MG63 (cell line): ENCODE measurements at places on chromosomes 4 and X. TPM values are rescaled to one million over a fixed set of nuclear protein-coding genes. Genes with fewer than 3 reads are reported as not detected.

NAP1L3 gene
- 0.03 TPM in 1 of 2 replicates, not detected in the other for total RNA-seq

USP11 gene
- 16.0 and 16.2 TPM in 2 replicates for total RNA-seq

FAM9C gene
- total RNA-seq, result not detected in 2 replicates

RAB9B gene
- 0.15 and 0.26 TPM in 2 replicates for total RNA-seq

FHDC1 gene
- 0.02 and 0.07 TPM in 2 replicates for total RNA-seq

SOD3 gene
- total RNA-seq, result not detected in 2 replicates

ALPK1 gene
- 2.1 and 8.8 TPM in 2 replicates for total RNA-seq

PHOX2B gene
- not detected in 2 replicates for total RNA-seq

TLR1 gene
- 0.07 TPM in 1 of 2 replicates, not detected in the other for total RNA-seq

DNA sequence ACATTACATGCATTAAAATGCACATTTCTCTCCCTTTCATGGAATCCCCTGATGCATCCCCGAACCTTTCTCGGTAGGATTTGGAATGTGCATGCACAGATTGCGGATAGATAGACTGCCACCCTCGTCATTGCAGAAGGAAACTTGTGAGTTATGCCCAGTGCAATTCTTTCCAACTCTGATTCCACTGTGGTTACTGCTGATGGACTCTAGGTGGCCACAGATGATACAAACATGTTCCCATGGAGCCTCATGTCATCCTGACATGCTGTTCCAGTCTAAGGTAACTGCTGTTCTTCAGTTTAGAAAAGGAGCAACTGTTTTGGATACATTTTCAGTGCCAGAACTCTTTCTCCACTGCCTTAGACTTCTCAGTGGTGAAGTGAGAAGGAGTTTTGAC lies 9.1 kb upstream of the VCX3B start:
- DNase-seq, result no peak

DNA sequence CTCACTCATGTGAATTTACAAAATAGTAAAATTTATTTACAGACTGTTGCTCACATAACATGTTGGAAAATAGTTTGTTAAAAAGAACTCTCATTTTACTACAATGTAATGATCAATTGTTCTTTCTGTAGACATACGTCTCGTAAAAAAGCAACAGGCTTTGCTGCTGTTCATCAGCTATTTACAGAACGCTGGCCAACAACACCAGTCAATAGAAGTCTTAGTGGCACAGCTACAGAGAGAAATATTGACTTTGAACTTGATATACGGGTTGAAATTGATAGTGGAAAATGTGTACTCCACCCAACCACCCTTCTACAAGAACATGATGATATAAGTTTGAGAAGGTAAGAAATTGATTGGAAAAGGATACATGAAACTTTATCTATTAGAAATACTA lies 47.6 kb upstream of the ADAD1 start:
- DNase-seq, result no peak

DNA sequence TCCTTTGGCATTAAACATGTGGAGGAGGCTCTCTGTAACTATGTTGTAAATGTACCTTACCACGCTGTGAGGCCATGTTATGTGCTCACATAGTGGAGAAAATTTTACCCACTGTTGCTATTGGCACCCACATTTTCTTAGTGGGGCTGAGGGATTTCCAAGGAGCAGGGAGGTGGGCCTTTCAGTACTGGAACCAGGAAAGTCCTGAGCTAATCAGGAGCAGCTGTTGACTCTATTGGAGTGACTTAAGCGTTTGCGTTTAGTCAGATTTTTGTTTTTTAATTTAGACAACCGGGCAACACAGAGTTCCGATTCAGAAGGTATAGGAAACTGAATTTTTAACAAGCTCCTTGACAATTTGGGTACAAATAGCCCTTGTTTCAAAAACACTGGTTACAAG lies 30.7 kb upstream of the WDR17 start:
- DNase-seq, result no peak

DNA sequence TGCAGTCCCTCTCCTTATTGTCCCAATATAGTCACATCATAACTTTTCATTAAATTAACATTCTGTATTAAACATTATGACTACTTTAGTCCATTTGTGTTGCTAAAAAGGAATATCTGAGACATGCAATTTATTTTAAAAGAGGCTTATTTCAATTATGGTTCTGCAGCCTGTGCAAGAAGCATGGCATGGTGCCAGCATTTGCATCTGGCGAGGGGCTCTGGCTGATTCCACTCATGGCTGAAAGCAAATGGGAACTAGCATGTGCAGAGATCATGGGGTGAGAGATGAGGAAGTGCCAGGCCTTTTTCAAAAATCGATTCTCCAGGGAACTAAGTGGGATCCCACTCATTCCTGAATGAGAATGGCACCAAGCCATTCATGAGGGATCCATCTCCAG lies 476.3 kb upstream of the RPS6KA3 start:
- DNase-seq, result no peak

DNA sequence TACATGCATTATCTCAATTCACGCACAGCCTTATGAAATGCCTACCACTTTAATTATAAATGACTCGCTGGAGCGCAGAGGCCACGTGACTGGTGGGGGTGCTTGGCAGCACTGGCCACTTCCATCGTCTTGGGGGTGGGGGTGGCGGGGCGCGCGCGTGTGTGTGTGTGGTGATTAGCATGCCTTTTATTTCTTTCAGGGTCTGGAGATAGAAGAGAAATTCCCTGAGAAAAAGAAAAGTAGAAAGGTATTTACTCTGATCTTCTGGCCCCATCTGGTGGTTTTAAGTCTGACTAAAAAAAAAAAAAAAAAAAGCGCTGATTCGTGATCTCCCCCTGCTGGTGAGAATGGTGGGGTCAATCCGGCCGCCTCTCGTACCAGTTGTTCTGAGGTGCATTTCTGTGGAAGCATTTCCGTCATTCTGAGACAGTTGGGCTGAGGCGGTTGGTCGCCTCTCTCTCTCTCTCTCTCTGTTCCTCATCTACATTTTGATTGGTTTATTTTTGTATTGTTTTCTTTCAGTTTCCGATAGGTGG lies at the start of gene CCNB3:
CCNB3 (plus strand) TSS at position 402 of the 536 bp plus-strand sequence. CDS start 80,399 bp downstream, outside the sequence.
- peak; percentile 62 for DNase-seq

DNA sequence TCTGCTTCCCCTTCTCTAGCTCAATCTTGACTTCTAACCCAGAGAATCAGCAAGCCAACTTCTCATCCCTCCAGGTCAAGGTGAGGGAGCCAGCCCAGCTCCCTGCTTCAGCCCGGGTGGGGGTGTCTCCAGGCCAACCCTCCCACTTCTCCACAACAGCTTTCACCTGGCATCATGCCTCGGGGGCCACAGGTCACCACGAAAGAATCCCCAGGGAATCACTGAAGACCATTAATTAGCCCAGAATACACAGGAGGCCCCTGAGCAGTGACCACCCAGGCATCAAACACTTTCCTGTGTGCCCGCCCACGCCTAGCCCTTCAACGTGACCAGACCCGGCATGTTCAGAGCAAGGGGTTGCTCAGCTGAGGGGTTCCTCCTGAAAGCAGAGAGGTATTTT lies 646.7 kb downstream of the BCOR start:
- DNase-seq, result no peak

GRCh38 chrX:69022430-69022829 lies 142.8 kb downstream of the PJA1 start:
- DNase-seq, result no peak

DNA sequence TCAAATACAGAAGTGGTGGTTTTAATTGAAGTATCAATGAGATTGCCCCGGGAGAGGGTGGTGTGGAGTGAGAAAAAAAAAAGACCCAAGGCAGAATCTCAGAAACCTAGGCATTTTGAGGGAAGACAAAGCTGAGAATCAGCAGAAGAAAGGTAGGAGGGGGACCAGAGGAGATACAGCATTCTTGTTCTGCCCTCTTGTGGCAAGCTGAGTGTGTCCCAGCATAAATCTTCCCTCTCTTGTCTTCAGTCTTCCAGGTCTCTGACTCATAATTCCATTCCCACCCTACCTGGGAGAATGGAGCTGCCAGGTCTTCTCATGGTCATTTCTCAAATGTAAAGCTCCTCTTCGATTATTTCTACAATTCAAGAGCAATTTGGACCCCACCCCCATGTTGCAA lies 32.7 kb upstream of the MAGED1 start:
- peak; percentile 2 for DNase-seq

DNA sequence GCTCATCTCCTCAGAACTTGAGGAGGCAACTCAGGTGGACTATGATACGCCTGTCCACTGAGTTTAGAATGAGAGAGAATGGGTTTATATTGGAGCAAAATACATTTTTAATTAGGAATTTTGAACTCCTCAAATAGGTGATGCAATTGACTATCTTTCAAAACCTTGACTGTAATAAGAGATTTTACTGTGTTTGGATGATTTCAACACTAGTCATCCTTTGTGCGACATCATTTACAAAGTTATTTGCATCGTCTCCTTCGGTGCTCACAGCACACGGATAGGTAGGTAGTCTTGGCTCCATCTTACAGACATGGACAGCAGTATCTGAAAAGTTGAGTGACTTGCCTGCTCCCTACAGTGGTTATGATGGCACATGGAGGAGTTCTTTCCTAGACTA lies 67.0 kb downstream of the AASDH start:
- DNase-seq, result no peak

- DNase-seq, result no peak
Observed at GRCh38 chr4:14333616-14334015, 668.7 kb upstream of the CPEB2 start.

DNA sequence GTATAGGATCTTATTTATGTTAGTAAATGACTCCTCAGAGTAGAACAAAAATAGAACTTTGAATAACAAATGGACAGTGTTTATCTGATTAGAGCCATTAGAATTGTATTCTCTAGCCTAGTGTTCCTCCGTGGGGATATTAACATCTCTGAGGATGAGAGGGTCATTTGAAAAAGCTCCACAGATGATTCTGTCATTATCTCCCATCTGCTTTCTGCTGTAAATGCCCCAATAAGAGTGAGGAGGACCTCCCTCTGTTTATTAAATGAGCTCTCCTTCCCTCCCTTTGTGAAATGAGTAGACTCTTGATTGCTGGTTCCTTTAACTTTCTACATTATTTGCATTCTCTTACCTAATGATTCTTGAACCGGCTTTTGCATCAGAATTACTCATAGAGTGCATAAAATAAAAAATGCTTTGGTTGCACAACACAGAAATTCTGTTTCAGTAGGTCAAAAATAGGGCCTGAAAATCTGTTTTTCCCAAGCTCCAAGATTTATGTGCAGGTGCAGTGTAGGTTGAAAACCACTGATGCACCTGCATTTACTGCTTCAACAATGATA lies 18.0 kb downstream of the GC start:
- no peak for DNase-seq

GRCh38 chr4:8705161-8706145 lies 112.9 kb downstream of the CPZ start:
- no peak for DNase-seq

GRCh38 chr4:7171191-7171900 lies 21.0 kb upstream of the SORCS2 start:
- no peak for DNase-seq

- DNase-seq, result no peak
Observed at GRCh38 chr4:89661173-89661899, 175.6 kb downstream of the SNCA start.

DNA sequence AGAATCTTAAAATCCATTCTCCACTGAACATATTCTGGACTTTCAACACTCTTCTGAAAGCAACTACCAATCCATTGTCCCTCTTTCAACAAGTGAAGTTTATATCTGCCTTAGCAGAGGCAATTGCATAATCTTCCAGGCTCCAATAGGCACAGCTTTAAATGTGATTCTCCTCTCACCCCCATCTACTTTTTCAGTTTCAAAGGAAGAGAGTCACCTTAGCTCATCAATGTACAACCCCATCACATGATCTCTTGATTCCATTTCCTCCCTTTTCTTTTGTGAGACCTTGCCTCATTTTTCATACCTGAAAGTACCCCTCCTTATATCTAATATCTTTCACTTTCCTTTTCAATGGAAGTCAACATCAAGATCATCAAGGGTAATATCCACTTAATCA lies 921.7 kb upstream of the EPHA5 start:
- no peak for DNase-seq

DNA sequence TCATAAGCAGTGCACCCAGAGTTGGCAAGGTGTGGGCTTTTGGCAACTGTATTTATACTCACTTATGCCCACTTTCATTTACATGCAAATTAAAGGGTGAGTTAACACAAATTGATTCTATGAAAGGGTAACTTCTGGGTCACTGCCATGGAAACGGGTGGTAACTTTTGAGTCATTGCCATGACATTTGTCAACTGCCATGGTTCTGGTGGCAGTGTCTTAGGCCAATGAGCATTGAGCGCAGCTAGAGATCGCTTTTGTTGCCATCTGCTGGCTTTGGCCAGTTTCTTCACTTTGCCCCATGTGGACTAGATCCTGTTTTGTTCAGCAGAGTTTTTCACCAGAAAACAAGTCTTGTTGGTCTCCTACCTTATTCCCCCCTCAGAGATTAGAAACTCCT lies 170.8 kb upstream of the NUDT6 start:
- no peak for DNase-seq

- DNase-seq, result no peak
Observed at GRCh38 chr4:108148316-108148715, 20.4 kb downstream of the LEF1 start.

DNA sequence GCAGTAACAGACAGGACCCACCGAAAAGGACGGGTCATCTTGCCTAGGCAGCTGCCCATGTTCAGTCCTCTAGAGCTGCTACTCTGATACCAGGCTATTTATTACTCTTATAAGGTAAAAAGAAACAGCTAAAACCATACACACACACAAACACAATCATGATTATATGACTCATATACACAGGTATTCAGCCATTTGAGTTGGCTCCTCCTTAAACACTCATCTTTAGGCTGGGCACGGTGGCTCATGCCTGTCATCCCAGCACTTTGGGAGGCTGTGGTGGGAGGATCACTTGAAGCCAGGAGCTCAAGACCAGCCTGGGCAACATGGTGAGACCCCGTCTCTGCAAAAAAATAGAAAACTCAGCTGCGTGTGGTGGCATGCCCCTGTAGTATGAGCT lies 76.6 kb downstream of the F11 start:
- no peak for DNase-seq
